ENCODE measurements at places on chromosomes 7 and 10.
A peak's percentile ranks its signal among the peaks of the same experiment; 100 is the strongest.

- DNase-seq, result no peak
These were observed 266.1 kb upstream of the KLF6 start for GRCh38 chr10:4051011-4051640.

DNA sequence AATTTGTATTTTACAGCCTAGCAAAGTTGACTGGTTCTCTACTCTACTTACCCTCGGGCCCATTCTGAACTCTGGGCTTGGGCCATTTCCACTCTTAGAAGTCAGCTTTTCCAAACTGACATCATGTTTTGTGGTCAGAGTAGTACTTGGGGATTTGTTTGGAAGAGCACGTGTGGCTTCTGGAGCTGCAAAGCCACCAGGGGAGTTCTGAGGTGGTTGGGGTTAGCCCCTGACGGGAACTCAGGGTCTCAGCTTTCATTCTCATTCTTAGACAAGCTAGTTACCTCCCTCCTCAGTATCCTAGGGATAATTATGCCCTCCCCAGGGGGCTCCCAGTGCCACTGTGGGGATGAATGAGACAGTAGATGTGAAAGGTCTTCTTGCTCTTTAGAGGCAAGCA, 647.7 kb upstream of the GALNT17 start:
- no peak for DNase-seq

- DNase-seq, result no peak
These were observed 118.7 kb downstream of the PARD3 start for GRCh38 chr10:34696423-34696822.

GRCh38 chr10:112805701-112806100, 144.3 kb upstream of the TCF7L2 start:
- DNase-seq, result no peak

DNA sequence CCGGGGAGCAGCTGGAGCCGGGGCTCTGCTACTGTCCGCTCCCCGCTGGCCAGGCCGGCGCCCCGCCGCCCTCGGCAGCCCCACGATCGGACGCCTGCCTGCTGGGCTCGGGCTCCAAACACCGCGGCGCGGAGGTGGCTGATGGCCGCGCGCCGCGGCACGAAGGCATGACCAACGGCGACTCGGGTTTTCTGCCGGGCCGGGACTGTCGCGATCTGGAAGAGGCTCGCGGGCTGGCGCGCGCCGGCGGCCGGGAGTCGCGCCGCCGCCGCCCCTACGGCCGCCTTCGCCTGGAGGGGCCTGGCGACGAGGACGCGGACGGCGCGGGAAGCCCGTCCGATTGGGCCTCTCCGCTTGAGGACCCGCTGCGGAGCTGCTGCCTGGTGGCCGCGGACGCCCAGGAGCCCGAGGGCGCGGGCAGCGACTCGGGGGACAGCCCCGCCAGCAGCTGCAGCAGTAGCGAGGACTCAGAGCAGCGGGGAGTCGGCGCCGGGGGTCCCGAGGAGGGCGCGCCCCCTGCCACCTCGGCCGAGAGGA, 570 bp downstream of the TBC1D12 start:
- DNase-seq, result no peak

- DNase-seq, result no peak
These were observed 67.0 kb upstream of the CFAP46 start for GRCh38 chr10:133009218-133009950.

DNA sequence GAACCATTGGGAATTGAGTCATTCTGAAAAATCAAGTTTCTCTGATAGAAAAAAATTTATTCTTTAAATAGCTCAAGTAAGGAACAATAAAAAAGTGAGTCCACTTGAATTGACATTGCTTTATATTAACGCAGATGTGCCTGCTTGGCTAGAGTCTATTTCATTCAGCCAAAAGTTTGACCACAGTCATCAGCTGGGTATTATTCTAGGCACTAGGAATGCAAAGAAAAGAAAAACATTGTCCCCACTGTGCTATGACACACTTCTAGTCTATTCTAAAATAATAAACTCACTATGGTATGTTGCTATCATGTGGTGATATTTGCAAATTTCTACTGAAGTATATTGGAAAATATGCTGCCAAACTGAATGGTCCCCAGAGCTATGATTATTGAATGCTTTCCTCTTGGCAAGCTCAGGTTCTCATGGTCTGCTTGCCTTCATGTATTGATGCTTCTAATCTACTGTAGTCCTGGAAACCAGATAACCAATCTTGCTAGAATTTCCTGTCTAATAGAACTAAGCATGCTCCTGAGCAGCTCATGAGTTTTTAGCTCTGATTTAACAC, 8.3 kb downstream of the SFRP4 start:
- DNase-seq, result no peak

DNA sequence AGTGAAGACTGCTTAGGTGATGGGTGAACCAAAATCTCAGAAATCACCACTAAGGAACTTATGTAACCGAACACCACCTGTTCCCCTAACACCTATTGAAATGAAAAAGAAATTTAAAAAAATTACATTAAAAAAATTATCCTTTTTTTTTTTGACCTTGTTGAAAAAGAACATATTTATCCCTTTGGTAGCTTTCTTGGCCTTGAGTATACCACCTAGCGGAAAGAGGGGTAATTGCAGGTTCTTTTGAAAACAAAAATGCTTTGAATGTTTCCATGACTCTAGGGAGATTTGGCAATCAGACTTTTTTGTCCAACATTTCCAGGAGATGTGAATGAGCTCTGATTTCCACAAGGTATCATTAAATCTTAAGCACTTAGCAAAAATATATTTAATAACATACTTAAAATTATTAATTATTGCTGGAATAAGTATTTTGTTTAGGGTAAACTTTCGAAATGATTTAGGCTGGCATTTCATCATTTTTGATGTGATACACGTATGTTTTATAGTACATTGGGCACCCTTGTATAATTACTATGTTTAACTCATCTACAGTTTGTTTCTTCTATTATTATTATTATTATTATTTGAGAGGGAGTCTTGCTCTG, 47.0 kb upstream of the ELMO1 start:
- no peak for DNase-seq

- DNase-seq, result no peak
These were observed 96.9 kb downstream of the PIP4K2A start for GRCh38 chr10:22617516-22617915.

DNA sequence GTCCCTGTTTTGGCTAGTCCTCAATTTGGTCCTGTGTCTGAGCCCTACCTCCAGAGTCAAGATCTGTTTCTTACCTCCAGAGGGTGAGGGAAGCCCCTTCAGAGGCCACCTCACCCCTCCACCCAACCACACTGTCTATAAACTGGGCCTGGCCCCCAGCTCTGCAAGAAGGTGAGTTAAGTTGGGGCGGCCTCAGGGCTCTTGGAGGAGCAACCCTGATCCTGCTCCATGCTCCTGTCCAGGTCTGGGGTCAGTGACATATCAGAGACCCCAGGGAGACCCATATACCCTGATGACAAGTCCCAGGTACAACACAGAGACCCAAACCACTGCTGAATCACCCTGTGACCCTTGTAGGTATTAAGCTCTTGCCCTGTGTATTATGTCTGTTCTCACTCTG, 69.5 kb downstream of the MYL10 start:
- DNase-seq, result no peak

DNA sequence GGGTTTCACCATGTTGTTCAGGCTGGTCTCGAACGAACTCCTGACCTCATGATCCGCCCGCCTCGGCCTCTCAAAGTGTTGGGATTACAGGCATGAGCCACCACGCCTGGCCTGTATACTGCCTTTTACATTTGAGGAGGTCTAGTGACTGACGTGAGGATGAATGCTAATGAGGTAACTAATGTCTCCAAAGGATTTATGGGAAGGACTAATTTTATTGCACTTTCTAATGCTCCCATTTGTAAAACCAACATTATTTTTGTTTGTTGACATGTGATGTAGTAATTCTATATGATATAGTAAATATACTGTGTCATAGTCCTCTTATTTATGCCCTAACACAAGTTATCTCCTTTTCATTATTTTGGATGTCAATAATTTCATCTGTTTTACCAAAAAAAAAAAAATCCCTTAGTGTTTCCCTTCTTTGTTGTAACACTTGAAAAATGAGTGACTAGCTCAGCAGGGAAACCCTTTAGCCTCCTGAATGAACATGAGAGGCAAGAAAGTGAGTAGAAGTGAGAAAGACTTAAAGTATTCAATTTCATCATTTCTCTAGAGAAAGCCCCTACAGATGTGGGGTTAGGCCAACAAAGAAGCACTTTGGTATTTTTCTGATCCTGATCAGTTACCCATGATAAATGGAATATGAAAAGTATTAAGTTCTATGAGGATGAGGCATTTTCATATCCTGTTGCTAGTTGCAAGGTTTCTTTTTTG, 596.9 kb upstream of the PCDH15 start:
- DNase-seq, result no peak

- peak; percentile 9 for DNase-seq
These were observed 54.2 kb upstream of the FHIP2A start for GRCh38 chr10:114767101-114767985.

- DNase-seq, result no peak
These were observed 10.5 kb downstream of the TMEM273 start for GRCh38 chr10:49177391-49178355.

GRCh38 chr10:65892284-65892683, 1033.6 kb upstream of the LRRTM3 start:
- no peak for DNase-seq

- DNase-seq, result no peak
These were observed 93.4 kb downstream of the AVL9 start for GRCh38 chr7:32588657-32589056.

GRCh38 chr10:130191380-130191779, 55.2 kb downstream of the GLRX3 start:
- DNase-seq, result no peak

- no peak for DNase-seq
These were observed 18.1 kb downstream of the RAPGEF5 start for GRCh38 chr7:22338877-22339276.

DNA sequence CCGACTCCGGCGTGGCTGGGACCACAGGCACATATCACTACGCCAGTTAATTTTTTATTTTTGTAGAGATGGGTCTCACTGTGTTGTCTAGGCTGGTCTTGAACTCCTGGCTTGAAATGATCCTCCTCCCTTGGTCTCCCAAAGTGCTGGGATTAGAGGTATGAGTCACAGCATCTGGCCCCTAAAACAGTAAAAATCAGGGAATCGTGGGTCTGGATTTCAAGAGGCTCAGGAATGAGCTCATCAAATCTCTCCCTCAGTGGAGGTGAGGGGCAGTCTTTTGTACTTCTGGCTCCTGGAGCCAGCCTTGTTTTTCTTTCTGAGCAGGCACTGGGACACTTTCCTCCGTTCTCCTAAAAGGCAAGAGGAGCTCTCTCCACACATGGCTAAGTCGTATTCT, 32.1 kb upstream of the RHEB start:
- no peak for DNase-seq

GRCh38 chr10:101310529-101311184, 43.3 kb upstream of the BTRC start:
- no peak for DNase-seq

DNA sequence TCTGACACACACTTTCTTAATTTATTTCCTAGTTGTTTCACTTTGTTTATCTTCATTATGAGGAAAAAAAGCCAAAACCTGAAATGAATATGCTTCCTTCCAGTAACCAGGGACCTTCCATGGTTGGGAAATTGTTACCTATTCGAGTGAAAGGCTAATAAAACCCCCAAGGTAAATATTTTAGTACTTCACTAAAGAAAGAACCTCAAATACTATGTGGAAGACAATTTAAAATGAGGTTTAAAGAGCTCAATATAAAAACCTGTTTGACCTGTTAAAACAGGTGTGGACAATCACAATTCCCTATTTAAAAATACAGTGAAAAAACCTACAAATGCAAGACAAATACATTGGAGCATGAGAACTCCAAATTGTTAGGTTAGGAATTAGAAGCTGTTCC, 192.6 kb downstream of the CFTR start:
- no peak for DNase-seq

GRCh38 chr7:7803715-7804178, 85.3 kb upstream of the RPA3 start:
- no peak for DNase-seq

GRCh38 chr10:50533296-50533695, 90.5 kb downstream of the SGMS1 start:
- no peak for DNase-seq

GRCh38 chr7:22129819-22130580, 184.3 kb upstream of the CDCA7L start:
- DNase-seq, result no peak

GRCh38 chr7:6260291-6261187, 11.9 kb downstream of the CYTH3 start:
- no peak for DNase-seq

- DNase-seq, result no peak
These were observed 13.0 kb upstream of the DHTKD1 start for GRCh38 chr10:12055732-12056131.

DNA sequence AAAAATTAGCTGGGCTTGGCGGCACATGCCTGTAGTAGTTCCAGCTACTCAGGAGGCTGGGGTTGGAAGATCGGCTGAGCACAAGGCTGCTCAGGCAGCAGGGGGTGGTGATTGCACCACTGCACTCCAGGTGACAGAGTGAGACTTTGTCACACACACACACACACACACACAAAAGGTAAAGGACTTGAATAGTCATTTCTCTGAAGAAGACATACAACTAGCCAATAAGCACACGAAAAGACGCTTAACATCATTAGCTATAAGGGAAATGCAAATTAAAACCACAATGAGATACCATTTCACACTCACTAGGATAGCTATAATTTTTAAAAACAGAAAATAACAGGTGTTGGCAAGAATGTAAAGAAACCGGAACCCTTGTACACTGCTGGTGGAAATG, 48.6 kb downstream of the HIP1 start:
- no peak for DNase-seq

All from NCI-H1930 (cell line).